ENCODE measurements at places on chromosomes 11 and 22.

DNA sequence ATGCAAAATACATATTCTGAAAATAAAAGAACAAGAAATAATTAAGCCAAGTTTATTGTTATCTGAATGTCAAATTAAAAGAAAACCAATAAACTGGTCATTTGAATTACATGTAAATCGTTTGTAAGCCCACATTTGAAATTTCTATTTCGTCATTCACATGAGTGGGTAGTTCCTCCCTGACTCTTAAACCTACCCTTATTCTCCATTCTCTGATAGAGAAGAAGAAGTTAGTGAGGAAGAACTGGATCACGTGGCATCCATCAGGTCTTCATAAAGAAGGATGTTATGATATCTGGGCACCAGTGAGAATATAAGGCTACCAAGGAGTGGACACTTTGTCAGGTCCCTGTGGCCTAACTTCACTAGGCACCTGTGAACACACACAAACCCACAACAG, 328.1 kb downstream of the OPCML start:
- no peak for DNase-seq

DNA sequence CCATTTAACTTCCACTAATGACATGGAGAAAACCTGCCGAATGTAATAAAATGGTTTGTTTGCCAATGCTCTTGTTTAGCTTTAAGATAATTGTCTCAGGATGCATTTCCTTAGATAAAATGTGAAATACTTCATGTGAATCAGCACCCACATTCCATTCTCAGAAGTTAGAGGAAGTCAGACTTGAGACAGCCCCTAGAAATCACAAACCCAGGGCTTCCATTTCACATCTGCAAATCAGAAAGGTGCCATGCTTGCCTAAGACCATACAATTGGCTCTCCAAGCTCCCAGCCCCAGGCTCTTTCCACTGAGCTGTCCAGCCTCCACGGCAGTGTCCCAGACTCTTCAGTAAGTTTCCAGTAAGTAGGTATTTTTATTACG, 35.6 kb upstream of the ADORA2A start:
- DNase-seq = no peak

DNA sequence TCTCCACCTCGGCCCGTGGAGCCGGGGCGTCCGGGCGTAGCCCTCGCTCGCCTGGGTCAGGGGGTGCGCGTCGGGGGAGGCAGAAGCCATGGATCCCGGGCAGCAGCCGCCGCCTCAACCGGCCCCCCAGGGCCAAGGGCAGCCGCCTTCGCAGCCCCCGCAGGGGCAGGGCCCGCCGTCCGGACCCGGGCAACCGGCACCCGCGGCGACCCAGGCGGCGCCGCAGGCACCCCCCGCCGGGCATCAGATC, 439 bp downstream of the YAP1 start:
- DNase-seq = no peak

- DNase-seq = no peak
Measured at GRCh38 chr11:697811-698311, 2.2 kb downstream of the TMEM80 start.

- no peak for DNase-seq
Measured at GRCh38 chr11:44766112-44766971, 39.6 kb downstream of the TSPAN18 start.

- DNase-seq = no peak
Measured at GRCh38 chr11:72026090-72026489, 27.4 kb downstream of the IL18BP start.

GRCh38 chr11:59957094-59957493, 6.7 kb upstream of the OOSP4A start:
- no peak for DNase-seq

- no peak for DNase-seq
Measured at GRCh38 chr22:17984114-17984513, 40.2 kb downstream of the MICAL3 start.

- DNase-seq = no peak
Measured at GRCh38 chr11:23767576-23767975, 729.3 kb upstream of the LUZP2 start.

DNA sequence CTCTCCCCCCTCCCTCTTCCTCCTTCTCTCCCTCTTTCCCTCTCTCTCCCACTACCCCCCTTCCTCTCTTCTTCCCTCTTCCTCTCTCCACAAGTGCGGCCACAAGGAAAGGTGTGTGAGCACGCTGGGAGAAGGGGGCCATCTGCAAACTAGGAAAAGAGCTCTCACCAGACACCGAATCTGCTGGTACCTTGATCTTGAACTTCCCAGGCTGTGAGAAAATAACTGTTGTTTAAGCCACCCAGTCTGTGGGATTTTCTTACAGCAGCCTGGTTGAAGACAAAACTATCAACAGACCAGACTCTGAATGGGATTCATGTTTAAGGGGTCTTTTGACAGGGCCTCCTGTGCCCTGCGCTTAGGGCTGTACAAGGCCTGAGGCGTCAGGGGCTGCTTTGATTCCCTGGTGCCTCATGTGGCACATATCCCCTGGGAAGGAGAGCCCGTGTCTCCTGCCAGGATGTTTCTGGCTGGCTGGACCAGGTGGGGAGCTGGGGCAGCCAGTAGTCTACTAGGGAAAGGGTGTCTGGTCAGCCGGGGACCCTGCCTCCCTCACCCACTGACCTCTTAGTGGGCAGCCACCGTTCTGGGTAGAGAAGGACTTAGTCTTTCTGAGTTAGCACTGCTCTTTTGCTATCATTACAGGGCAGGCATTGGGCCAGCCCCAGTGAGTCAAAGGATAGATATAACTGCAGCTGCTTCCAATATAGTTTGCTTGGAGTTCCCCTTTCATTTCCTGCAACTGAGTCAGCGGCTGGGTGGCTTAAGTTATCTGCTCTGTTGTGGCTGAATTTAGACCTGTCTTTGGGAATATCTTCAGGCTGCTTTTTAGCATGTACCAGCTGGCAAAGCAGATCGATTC, 6.2 kb downstream of the PANX1 start:
- DNase-seq = no peak
